ENCODE measurements at places on chromosomes 5 and 9.

GRCh38 chr5:114054594-114054993, 307.3 kb upstream of the KCNN2 start:
- DNase-seq, result no peak

GRCh38 chr9:93270976-93271375, 87.0 kb downstream of the WNK2 start:
- DNase-seq, result no peak

DNA sequence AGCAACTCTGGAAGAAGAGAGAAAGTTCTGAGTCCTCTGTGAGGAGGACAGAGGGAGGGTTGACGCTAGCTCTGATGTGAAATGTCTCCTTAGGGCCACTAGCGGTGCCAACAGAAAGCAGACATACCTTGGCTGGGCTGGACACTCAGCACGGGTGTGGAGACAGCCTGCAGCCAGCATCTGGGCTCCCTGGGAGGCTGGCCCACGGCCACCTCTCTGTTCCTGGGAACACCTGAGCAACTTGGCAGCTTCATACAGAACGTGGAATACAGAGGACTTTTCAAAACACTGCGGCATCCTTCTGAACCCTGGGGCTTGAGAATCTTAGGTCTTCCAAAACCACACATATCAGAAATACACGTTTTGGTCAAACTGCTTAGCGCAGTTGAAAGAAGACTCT, 269.1 kb downstream of the FSTL4 start:
- no peak for DNase-seq

DNA sequence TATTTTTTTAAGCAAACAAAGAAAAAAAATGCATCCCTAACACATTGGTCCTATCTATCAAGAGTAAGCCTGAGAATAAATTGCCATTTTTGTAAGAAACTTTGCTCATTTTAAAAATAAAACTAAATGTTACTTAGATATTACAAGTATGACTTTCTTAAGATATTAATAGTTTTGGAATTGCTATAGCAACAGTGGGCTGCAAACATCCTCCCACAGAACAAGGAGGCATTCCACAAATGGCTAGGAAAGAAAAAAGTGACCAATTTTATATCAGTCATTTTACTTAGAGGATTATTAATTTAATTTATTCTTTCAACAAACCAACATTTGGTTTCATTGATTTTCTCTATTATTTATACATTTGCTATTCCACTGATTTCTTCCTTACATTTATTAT, 63.7 kb downstream of the LURAP1L start:
- no peak for DNase-seq

- no peak for DNase-seq
These were observed 7.7 kb downstream of the AHRR start for GRCh38 chr5:329121-329735.

DNA sequence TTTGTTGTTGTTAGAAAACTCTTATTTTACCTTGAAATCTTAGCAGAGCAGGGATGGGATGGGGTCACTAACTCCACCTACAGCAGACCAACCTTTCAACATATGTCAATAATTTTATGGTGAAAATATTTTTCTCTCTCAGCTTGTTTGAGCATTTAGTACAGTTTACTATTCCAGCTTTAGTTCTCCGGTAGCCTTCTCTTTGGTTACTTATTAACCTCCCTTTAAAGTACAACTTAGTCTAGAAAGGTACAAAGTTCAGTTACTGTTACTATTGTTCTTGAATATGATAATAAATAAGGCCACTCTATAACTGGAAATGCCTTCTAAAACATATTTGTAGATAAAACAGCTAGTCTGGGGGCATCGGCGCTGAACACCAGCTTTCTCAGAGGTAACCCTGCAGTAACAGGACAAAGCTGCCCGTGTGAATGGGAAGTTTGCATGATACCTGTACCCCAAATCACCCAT, 233.3 kb downstream of the PCSK1 start:
- DNase-seq, result no peak

DNA sequence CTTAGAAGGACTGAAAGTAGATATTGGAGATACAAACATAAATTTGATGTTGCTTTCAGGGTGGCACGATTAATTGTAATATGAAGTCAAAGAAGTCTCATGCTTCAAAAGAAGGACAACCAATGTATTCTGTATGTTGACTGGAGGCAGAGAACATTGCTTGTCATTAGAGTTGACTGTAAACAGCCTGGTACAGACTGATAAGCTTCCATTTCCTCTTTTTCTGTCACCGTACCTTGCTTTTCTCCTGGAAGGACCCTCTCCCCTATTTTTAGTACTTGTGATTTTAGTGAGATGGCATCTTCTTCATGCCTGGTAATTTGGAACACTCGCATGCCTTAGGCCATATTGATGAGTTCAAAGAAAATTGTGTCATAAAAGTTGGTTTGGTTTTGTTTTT, 809.4 kb downstream of the PRELID2 start:
- no peak for DNase-seq

GRCh38 chr5:172437445-172438318, 16.6 kb downstream of the SH3PXD2B start:
- DNase-seq, result no peak

GRCh38 chr9:82681809-82682208, 381.1 kb downstream of the RASEF start:
- DNase-seq, result no peak

DNA sequence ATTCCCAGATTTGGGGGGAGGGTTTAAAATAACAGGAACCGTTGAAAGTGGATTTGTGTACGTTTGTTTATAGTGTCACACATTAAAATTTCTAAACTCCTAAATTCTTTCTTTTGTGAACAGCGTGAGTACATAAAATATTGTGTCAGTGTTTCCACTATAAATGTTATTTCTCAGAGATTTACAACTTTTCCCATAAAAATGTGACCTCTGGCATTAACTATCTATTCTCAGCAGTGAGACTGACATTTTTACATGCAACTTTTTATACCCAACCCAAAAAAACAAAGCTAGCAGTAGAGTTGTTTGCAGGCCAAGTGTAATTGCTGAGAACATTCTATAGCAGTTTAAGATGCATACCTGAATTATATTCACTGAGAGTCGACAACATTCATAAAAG, 757.0 kb upstream of the ADAMTS16 start:
- DNase-seq, result no peak

GRCh38 chr5:146568161-146568560, 52.2 kb upstream of the GPR151 start:
- no peak for DNase-seq

DNA sequence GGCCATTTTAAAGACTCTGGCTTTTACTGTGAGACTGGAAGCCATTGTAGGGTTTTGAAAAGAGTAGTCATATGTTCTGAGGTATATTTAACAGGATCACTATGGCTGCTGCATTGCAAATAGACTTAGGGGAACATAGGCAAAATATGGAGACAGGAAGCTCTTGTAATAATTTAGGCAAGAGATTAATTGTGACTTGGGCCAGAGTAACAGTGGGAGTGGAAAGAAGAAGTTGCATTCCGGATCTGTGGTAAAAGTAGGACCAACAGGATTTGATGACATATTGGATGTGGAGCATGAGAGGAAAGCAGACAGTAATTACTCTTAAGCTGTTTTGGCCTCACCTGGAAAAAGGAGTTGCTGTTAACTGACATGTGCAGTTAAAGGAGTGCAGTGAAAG, 85.6 kb downstream of the SMIM15 start:
- DNase-seq, result no peak

DNA sequence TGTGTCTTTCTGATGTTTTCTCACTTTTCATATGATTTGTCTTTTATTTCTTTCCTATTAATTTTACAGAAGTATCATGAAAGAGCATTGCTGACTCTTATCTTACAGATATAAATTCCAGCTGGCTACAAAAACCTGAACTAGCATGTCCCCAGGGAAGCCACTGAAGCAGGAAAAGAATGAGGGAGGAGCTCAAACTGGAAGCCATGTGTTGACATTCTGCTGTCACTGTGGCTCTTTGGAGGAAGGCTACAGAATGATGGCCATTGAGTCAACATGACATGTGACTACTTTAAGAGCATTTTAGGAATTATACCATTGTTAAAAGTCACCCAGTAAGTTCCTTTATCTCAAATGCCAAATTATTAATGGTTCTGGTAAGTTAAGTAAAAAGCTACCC, 638.3 kb upstream of the DMAC1 start:
- DNase-seq, result no peak

GRCh38 chr9:110777876-110778215, 109.3 kb downstream of the MUSK start:
- DNase-seq, result no peak

- no peak for DNase-seq
These were observed 11.1 kb downstream of the GM2A start for GRCh38 chr5:151264113-151264512.

GRCh38 chr9:35863583-35863982, 6.6 kb downstream of the OR13J1 start:
- DNase-seq, result no peak

- DNase-seq, result no peak
These were observed 71.6 kb downstream of the ERCC6L2 start for GRCh38 chr9:95947118-95947517.

GRCh38 chr9:134099123-134099761, 31.4 kb upstream of the BRD3 start:
- DNase-seq, result peak; percentile 48

GRCh38 chr5:82470185-82470994, 192.2 kb upstream of the RPS23 start:
- no peak for DNase-seq

DNA sequence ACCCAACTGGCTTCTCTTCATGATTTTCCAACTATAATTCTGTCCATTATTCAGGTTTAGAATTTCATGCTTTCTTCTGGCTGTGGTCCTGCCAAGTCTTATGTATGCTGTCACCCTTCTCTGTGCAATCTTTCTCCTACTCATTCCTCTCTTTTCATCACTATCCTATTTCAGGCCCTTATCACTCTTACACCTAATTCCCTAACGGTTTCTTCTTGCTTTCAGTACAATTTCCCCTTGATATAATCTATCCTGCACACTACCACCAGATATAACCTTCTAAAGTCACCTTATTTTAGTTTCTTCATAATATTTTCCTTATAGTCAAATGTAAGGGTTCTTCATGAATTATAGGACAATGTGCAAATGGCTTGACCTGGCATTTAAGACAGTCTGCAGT, 436.2 kb downstream of the RAB3C start:
- no peak for DNase-seq

DNA sequence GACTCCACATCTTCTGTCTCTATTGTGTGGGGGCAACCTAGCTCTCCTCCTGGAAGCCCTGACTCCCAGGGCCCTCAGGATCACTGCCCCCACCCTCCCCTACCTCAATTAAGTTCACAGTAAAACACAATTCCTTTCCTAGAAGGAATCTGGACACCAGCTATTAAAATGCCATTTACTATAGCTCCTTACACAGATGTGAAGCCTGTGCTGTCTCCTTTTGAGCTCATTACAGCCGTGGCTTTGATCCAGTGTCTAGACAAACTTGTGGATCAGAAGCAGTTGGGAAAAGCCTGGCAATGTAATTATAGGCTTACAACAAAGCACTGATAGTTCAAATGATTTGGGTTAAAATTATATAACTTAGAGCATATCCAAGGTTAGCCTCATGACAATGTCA, 107.0 kb upstream of the SMIM23 start:
- DNase-seq, result no peak

DNA sequence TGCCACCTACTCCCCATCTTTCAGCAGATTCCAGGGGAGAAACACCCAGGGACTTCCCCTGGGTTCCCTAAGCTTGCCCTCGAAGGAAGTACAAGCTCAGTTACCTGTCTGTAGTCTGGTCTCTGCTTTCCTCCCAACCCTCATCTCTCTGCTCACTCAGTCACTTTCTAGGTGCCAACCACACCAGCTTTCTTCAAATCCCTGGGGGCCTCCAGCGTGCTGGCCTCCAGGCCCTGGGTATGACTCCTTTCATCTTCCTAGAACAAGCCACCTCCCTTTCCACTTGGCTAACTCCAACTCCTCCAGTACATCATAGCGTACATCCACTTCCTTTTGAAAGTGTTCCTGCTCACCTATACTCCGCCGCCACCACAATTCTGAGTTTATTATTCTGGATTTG, 222.6 kb downstream of the SNX18 start:
- DNase-seq, result no peak

DNA sequence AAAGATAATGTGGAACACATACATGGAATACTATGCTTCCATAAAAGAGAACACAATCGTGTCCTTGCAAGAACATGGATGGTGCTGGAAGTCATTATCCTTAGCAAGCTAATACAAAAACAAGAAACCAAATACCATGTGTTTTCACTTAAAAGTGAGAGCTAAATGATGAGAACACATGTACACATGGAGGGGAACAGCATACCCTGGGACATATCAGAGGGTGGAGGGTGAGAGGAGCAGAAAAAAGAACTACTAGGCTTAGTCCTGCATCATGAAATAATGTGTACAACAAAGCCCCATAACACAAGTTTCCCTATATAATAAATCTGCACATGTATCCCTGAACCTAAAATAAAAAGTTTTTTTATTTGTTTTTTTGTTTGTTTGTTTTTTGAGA, 855.5 kb upstream of the NUDT12 start:
- DNase-seq, result no peak

DNA sequence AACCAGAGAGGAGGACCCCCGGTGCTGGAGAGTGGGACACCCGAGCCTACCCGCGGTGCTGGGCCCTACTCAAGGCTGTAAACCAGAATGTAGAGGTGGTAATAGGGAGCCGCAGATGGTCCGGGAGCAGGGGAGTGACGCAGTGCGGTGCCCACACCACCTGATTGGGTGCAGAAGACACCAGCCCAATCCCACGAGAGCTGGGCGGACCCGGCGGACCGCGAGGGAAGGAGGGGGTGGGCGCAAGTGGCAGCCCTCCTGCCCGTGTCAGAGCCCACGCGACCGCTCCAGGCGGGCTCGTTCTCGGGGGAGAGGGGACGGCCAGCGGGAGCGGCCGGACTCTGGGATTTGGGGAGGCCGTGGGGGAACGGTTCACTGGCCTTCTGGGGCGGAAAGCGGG, 71.2 kb downstream of the C9orf50 start:
- no peak for DNase-seq

DNA sequence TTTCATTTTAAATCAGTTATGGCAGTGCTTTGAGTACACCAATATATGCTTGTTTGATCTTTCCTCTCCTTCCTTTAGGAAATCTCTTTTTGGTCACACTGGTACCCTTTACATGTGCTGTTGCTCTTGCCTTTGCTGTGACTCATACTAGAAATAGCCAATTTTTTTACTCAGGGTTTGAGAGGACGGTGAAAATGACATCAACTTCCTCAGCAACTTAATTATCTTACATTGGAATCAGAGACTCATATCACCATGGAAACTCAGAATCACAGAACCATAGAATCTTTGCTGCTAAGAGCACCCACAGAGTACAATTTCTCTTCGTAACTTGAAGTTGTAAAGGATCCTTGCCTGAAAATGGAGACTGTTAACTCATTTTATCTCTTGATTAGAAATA, 13.8 kb upstream of the ZNF300 start:
- DNase-seq, result no peak

DNA sequence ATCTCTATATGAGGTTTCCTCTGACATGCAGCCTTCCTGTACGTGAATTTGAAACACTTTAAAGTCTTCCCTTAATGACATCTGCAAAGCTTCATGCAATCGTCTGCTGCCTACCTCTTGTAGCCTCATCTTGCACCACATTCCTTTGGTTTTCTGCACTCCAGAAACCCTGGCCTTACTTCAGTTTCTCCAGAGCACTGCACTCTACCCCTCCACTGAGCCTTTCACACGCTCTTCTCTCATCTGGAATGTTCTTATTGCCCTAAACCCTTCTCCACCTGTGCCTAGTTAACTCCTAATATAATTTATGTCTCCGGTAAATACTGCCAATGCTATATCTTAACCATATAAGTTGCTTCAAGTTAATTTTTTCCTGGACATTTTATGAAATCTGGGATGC, 168.8 kb upstream of the SLC27A6 start:
- no peak for DNase-seq

GRCh38 chr5:95881833-95882232, 59.3 kb upstream of the GLRX start:
- DNase-seq, result no peak
